NCI-H2081 treated with DMSO at 0.1 percent for 48 hours (cell line): ENCODE measurements at places on chromosomes 4 and X.

- no peak for DNase-seq
These were observed 356.8 kb upstream of the PCDH10 start for GRCh38 chr4:132792310-132792709.

DNA sequence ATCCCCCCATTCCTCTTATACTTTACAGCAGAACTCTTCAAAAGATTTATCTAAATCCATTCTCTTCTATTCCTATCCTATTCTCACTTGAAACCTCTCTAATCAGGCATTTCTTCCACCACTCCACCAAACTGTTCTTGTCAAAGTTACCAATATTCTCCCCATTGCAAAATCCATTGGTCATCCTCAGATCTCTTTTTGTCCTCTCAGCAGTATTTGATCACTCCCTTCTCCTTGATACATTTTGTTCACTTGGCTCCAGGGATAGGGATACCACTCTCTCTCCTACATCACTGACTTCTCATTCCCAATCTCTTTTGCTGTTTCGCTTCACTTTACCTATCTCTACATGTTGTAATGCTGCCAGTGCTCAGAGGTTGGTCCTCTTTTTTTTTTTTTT is 2.8 kb upstream of the MTMR8 start:
- no peak for DNase-seq

GRCh38 chr4:122140834-122141233 is 11.3 kb upstream of the BLTP1 start:
- DNase-seq, result no peak

GRCh38 chrX:22135171-22135711 is 103.1 kb downstream of the PHEX start:
- no peak for DNase-seq

- no peak for DNase-seq
These were observed 1.0 kb upstream of the GUCY1B1 start for GRCh38 chr4:155757745-155758265.

DNA sequence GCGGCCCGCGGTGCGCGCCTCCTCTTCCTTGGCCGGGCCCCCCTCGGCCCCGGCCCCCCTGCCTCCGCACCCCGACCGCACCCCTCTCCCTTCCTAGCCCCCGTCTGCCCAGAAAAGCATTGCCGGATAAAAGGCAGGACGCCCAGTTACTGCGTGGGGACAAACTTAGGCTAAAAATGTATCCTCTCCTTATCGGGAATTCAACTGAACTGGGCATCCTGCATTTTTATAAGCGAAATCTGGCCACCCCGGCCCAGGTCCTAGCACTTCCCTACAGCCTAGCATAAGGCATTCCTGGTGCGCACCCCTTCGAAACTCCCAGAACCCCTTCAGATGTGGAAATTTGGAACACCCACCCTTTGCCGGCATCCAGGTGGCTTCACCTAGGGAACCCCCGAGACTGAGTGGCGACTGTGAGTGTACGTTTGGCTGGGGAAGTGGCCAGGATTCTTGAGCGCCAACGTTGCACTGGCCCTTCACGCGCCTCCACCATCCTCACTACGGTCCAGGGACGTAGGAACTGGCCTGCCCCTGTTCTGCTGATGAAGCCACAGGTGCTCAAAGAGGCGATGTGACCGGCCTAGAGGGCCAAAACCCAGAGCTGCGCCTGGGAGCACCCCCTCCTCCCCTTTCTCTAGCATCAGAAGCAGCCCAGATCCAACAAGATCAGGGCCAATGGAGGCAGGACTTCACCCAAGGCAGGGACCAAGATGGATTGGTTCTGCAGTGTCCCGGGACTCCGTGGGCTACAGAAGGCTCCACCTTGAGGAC is 5.7 kb upstream of the RNF4 start:
- DNase-seq, result no peak

- no peak for DNase-seq
These were observed 631 bp upstream of the BMX start for GRCh38 chrX:15499976-15500375.
